ENCODE measurements at places on chromosomes 2 and 18. TPM values are rescaled to one million over a fixed set of nuclear protein-coding genes. Genes with fewer than 3 reads are reported as not detected.

Gene APLF
- 8.5 TPM for total RNA-seq

Gene ESCO1
- total RNA-seq, result 14.2 TPM

Gene UGT1A7
- not detected for total RNA-seq

Gene CHRNG
- not detected for total RNA-seq

Gene FLACC1
- total RNA-seq, result 1.6 TPM

DNA sequence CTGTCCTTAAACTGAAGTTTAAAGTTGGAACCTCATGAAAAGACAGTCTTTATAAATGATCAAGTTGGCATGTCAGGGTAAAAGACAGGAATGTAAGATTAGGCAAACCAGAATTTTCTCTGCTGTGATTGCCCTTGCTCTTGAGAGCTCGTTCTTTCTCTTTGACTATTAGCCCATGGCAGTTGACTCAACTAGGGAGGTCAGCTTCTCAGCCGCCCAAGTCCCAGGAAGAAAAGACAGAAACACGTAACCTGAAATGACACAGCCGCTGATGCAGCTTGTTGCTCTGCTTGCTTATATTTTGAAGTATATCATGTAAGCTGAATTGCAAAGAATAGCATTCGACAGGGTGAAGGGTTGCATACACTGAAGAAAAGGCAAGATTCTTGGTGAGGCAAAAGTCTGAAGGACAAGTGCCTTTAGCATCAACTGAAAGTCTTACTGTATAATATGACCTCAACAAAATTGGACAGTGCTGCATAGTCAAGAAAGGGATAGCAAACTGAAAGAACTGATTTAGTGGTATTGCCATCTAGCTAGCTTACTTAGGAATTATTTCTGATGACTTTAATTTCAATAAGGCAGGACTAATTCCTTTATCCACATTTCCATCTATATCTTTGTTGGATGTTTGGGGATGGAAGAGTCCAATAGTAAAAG, 54.7 kb downstream of the ARHGAP15 start:
- no peaks in the 10 kb centered on the region for H3K4me1 ChIP-seq
- no peaks in the 10 kb centered on the region for H3K36me3 ChIP-seq
- no peak for DNase-seq
- no peak overlapping the region for H3K27ac ChIP-seq
- no peaks in the 10 kb centered on the region for H3K27me3 ChIP-seq

- no peak for DNase-seq
- H3K27ac ChIP-seq, result no peak overlapping the region
- no peaks in the 10 kb centered on the region for H3K36me3 ChIP-seq
- no peaks in the 10 kb centered on the region for H3K27me3 ChIP-seq
- H3K4me1 ChIP-seq, result no peaks in the 10 kb centered on the region
Measured at GRCh38 chr2:178909507-178909906, 102.3 kb upstream of the TTN start.

GRCh38 chr18:64438178-64438577, 289.3 kb upstream of the LINC00305 start:
- no peak for DNase-seq
- no peaks in the 10 kb centered on the region for H3K27me3 ChIP-seq
- H3K4me3 ChIP-seq, result no peak overlapping the region
- H3K36me3 ChIP-seq, result no peaks in the 10 kb centered on the region
- H3K4me1 ChIP-seq, result no peaks in the 10 kb centered on the region
- no peak overlapping the region for H3K27ac ChIP-seq

DNA sequence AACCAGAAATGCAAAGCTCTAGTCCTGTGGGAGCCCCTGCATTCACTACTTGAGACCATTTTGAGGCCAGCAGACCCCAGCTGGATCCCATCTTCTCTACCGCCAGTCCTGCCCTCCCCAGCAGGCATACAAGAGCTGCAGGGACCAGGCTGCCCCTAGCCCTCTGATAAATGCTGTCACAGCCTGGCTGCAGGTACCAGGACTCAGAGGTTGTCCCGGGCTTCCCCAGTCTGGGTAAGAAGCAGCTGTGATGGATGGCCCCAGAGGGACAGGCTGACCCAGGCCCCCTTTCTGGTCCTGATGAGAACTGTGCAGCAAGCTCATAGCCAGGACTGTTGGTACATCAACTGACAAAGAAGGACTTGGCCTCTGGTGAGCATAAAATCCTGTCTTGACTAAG, 132.9 kb upstream of the APCDD1 start:
- no peak for DNase-seq
- no peak overlapping the region for H3K27ac ChIP-seq
- H3K4me1 ChIP-seq, result no peaks in the 10 kb centered on the region
- no peaks in the 10 kb centered on the region for H3K27me3 ChIP-seq

DNA sequence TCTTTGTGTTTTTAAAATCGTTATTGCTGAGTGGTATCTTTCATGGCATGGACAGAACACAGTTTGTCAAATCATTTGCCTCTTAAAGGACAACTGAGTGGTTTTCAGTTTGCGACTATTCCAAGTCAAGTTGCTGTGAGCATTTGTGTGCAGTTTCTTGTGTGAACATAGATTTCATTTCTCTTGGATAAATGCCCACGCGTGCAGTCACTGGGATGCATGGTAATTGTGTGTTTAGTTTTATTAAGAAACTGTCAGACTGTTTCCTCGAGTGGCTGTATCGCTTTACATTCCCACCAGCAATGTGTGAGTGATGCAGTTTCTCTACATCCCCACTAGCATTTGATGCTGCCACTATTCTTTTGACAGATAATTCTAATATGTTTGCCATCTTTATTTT, 154.0 kb upstream of the ARL4C start:
- H3K27me3 ChIP-seq, result no peaks in the 10 kb centered on the region
- no peak for DNase-seq
- H3K27ac ChIP-seq, result no peak overlapping the region
- H3K4me3 ChIP-seq, result no peak overlapping the region

DNA sequence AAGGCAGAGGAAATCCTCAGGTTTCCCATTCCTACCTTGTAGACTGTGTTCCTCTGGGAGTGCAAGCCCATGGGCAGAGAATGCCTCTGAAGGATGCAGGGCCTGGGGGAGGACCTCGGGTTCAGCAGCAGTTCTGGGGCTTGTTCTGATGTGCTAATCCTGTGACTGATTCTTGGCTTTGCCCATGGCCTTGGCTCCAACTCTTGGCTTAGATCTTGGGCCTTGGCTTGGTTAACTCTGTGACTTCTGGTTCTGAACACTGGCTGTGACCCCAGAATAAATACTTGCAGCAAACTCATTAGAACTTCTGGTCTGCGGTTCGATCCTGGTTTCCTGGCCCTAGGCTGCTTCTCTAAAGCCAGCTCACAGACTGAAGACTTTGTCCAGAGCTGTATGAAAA, 366.9 kb upstream of the ZEB2 start:
- no peak overlapping the region for H3K4me3 ChIP-seq
- no peaks in the 10 kb centered on the region for H3K4me1 ChIP-seq
- no peak overlapping the region for H3K27ac ChIP-seq
- H3K36me3 ChIP-seq, result no peaks in the 10 kb centered on the region
- H3K27me3 ChIP-seq, result no peaks in the 10 kb centered on the region
- no peak for DNase-seq

DNA sequence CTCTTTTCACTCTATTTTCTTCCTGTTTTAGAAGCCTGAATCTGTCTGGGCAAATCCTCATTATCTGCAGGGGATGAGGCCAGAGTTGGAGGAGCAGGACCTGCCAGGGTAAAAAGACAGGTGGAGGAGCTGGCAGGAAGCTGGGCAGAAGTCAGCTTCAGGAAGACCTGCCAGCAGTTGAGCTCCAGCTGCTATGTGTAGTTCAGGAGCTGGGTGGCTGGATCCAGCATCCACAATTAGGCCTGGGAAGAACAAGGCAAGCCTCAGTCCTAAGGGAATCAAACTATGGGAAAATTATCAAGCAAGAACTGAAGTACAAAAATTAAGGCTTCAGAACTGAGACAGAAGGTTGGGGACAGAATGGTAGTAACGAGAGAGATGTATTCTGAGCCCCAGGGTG, 174.0 kb downstream of the MREG start:
- no peaks in the 10 kb centered on the region for H3K36me3 ChIP-seq
- DNase-seq, result no peak
- no peak overlapping the region for H3K27ac ChIP-seq
- H3K27me3 ChIP-seq, result no peaks in the 10 kb centered on the region

DNA sequence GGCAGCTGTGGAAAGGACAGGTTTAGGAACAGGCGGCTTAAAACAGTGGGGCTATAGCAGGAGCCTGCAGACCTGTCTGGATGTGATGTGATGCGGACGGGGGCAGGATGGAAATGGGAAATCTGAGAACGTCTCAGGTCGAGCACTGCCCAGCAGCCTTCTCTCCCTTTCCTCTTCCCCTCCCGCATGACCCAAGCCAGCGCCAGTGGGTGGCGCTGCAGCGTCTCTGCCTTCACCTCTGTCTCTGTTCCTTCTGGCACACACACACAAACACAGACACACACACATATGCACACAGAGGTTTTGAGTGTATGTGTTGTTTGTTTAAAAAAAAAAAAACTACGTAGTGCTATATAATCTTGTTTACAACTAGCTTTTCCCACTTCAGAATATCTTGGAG, 82.0 kb upstream of the SLC66A3 start:
- no peak overlapping the region for H3K27ac ChIP-seq
- H3K4me1 ChIP-seq, result no peaks in the 10 kb centered on the region
- H3K27me3 ChIP-seq, result peaks cover 8% of the 10 kb centered on the region
- DNase-seq, result no peak
- H3K4me3 ChIP-seq, result no peak overlapping the region
- no peaks in the 10 kb centered on the region for H3K36me3 ChIP-seq

DNA sequence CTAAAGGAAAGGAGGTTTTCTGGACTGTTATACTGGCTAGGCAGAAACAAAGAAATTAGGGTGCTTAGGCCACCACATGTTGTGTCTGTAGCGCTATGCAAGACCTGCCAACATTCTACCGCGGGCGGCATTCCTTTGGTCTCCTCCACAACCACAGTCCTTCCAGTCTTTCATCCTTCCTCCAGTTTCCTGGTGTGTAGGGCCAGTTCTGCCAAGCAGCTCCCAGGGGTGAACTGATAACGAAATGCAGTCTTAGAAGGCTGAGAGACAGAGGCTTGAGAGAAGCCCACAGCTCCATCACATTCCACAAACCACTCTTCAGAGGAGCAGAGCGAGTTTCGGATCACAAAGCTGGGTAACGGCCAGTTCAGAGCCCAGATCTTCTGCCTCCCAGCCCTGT, 19.5 kb upstream of the CXXC1 start:
- no peaks in the 10 kb centered on the region for H3K4me1 ChIP-seq
- H3K4me3 ChIP-seq, result peak overlapping the region; percentile 57
- H3K36me3 ChIP-seq, result no peaks in the 10 kb centered on the region
- no peak for DNase-seq

- no peaks in the 10 kb centered on the region for H3K36me3 ChIP-seq
- H3K4me1 ChIP-seq, result no peaks in the 10 kb centered on the region
- DNase-seq, result no peak
- no peaks in the 10 kb centered on the region for H3K27me3 ChIP-seq
Measured at GRCh38 chr2:20832606-20833005, 9.7 kb upstream of the LDAH start.

All from breast epithelium (tissue), 4 donors.